Esophagus mucosa (tissue), 1 donor: ENCODE measurements at places on chromosomes 6 and 20. TPM values are rescaled to one million over a fixed set of nuclear protein-coding genes. Genes with fewer than 3 reads are reported as not detected.

DNA sequence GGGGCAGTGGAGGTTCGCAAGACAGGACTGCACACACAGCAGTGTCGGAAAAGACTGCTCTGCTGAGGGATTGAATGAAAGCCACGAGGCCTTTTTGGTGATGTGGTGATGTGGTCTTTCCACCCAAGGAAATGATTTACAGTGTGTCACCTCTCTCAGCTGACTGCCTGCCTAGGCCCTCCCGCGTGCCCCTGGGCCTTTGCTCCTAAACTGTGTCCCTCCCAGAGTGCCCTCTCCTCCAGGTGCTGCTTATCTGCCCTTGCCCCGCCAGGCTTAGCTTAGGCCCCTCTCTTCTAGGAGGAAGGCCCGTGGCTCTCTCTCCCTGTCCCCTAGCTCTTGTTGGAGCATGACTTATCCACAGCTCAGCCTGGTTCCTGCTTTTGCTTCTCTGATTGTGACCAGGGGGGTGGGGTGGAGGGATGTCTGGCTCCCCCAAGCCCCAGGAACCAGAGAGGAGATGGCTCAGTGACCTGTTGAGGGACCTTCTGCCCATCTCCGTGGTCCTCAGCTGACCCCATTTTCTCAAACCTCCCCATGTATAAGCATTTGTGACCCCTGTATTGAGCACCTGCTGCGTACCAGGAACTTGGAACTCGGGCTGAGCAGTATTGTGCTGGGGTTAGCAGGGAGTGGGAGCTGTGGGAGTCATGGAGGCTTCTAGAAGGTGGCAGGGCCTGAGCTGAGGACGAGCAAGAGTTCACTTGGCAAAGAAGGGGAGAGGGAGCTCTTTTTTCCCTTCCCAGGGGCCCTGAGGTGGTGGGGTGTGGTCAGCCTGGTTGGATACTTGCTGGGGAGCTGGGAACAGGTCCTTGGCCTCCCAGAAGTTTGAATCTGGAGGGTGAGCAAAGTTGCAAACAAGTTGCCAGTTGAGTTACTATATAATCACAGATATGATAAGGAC is 2.2 kb downstream of the SRC start:
- ATAC-seq = no peak

AFG1L gene
- 7.6 TPM for total RNA-seq

TRIM10 gene
- total RNA-seq = not detected

GRCh38 chr20:36744243-36744642 is 1.6 kb downstream of the NDRG3 start:
- ATAC-seq = no peak

LY6G6F gene
- total RNA-seq = not detected

DNA sequence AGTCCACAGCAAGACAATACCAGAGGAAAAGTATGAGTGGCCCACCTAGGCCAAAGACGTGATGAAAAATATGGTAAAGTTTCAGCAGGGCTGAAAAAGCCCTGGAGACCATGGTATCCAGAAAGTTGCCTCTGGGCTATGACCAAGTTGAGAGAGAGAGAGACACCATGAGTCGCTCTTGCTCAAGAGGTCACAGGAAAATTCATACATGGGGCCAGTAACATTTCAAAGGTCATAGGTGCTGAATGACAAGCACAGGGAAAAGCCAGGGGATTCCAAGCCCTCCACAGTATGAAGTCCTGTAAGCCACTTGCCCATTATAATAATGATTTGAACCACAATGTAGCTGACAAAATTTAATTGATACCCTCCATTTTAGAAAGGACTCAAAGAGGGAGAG is 657.7 kb upstream of the CITED2 start:
- no peak for ATAC-seq

FOXQ1 gene
- total RNA-seq = 10.0 TPM

- no peak for ATAC-seq
These were observed 164.5 kb downstream of the GRM4 start for GRCh38 chr6:33981421-33981820.

GRCh38 chr20:58174708-58175280 is 53.7 kb downstream of the ANKRD60 start:
- ATAC-seq = no peak

DNA sequence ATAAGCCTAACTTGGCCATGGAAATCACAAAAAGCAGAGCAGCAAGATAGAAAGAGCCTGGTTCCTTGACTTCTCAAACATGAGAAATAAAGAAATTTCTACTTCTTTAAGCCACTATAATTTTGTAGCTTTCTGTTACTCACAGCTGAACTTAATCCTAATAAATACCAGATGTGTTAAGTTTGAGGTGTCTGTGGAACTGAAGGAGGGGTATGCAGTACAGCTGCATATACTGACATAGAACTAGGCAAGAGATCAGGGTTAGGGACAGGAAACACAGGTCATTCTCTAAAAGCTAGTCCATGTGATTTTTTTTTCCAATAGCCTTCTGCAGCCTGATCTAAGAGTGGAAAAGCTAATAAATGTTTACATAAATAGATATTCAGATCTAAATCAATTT is 123.9 kb downstream of the COL12A1 start:
- ATAC-seq = no peak

- no peak for ATAC-seq
These were observed 174.6 kb downstream of the KHDC1L start for GRCh38 chr6:73050706-73051105.

GRCh38 chr6:121885399-121886152 is 450.1 kb downstream of the GJA1 start:
- ATAC-seq = peak; percentile 96

PROKR2 gene
- not detected for total RNA-seq

DNA sequence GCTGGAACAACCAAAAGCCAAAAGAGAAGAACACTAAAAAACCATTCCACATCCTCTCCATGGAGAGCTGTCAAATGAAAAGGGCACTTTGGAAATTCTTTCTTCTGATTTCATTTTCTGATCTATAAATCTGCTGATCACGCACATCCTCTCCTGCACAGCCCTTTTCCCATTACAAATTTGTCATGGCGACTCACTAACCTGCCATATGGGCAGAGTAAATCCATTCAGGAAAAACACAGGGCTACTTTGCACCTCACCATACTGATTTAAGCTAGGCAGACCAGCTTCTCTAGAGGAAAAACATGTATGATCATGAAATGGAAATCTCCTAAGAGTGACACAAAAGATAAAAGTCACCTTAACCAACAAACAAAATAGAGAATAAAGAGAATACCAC is 26.0 kb downstream of the TOMM6 start:
- ATAC-seq = no peak

- no peak for ATAC-seq
These were observed 27.8 kb downstream of the EZR start for GRCh38 chr6:158791274-158791855.

DNA sequence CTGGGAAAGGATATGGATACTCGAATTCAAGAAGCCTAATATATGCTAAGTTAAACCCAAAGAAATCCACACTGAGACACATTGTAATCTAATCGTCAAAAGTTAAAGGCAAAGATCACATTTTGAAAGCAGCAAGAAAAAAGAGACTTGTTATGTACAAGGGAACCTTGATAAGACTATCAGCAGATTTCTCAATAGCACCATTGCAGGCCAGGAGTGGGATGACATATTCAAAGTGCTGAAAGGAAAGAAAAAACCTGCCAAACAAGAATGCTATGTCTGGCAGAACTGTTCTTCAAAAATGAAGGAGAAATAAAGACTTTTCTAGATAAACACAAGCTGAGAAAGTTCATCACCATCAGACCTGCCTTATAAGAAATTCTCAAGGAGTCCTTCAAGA is 75.2 kb downstream of the COL21A1 start:
- no peak for ATAC-seq
